ENCODE measurements at places on chromosomes 11 and 22. TPM values are rescaled to one million over a fixed set of nuclear protein-coding genes. Genes with fewer than 3 reads are reported as not detected.

- no peak overlapping the region for H3K27ac ChIP-seq
- H3K4me3 ChIP-seq, result no peak overlapping the region
- H3K4me1 ChIP-seq, result peaks cover 47% of the 10 kb centered on the region
- DNase-seq, result no peak
- no peaks in the 10 kb centered on the region for H3K36me3 ChIP-seq
Observed at GRCh38 chr11:100831929-100832494, 144.9 kb downstream of the ARHGAP42 start.

GRCh38 chr11:112355726-112356125 is 95.1 kb upstream of the PLET1 start:
- no peak overlapping the region for H3K27ac ChIP-seq
- no peak overlapping the region for H3K4me3 ChIP-seq
- no peaks in the 10 kb centered on the region for H3K36me3 ChIP-seq
- peaks cover 2% of the 10 kb centered on the region for H3K4me1 ChIP-seq
- peak; percentile 3 for DNase-seq

DNA sequence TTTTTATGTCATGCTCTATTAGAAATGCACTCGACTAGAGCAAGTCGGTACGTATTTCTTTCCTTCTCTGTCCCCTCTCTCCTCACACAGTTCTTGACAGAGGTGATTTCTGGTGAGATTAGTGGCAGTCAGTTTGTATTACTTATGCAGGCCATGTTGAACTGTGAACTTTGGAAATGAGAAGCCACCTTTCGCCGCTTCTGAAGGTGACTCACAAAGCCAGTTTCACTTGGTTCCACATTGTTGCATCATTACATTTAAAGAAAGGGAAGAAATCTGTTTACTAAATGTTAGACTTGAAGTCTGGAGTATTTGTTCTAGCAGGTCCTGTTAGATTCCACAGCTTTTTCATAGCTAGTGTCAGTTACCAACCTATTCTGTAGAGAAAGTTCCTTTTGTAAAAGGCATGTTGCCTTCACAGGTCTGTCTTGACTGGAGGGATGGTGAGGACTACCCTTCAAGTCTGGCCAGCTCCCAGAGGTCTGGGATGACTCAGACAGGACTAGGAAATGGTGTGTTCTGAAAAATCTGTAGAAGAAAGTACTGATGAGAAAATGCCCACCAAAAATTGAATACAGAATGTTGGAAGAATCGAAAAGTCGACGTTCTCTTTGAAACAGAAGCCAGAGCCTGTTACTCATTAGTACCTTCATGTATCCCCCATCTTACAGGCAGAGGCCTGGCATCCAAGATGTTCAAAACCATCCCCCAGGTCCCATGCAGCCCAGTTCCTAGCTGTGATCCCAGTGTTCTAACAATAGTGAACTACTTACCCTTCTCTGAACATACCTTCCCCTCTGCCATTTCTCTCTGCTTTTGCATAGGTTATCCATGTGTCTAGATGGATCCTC is 181.4 kb downstream of the DBX1 start:
- no peaks in the 10 kb centered on the region for H3K36me3 ChIP-seq
- no peaks in the 10 kb centered on the region for H3K27me3 ChIP-seq
- no peak overlapping the region for H3K27ac ChIP-seq
- H3K4me1 ChIP-seq, result peaks cover 5% of the 10 kb centered on the region
- H3K4me3 ChIP-seq, result no peak overlapping the region
- DNase-seq, result peak; percentile 65

DNA sequence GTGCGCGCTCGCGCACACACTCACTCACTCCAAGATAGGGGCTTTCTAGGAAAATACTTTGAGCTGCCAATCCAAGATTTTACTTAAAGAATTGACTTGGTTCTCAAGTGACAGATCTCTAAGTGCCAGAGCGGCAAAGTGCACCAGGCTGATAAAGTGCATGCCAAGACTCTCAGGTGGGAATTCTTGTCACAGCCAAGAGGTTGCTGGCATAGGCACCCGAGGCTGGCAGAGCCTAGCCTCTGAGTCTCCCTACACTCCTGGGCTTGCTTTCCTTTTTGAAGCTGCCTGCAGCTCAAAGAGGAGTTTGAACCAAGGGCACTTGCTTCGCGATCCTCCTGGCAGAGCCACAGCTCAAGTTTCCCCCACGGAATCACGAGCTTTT is 2.5 kb upstream of the ADM start:
- DNase-seq, result no peak
- H3K4me3 ChIP-seq, result peak overlapping the region; percentile 93
- H3K36me3 ChIP-seq, result no peaks in the 10 kb centered on the region
- H3K27ac ChIP-seq, result peak overlapping the region; percentile 97
- peaks cover 46% of the 10 kb centered on the region for H3K4me1 ChIP-seq

- DNase-seq, result no peak
- H3K4me1 ChIP-seq, result no peaks in the 10 kb centered on the region
- H3K27me3 ChIP-seq, result no peaks in the 10 kb centered on the region
- no peaks in the 10 kb centered on the region for H3K36me3 ChIP-seq
- no peak overlapping the region for H3K4me3 ChIP-seq
Observed at GRCh38 chr11:2523821-2524391, 79.1 kb downstream of the KCNQ1 start.

DNA sequence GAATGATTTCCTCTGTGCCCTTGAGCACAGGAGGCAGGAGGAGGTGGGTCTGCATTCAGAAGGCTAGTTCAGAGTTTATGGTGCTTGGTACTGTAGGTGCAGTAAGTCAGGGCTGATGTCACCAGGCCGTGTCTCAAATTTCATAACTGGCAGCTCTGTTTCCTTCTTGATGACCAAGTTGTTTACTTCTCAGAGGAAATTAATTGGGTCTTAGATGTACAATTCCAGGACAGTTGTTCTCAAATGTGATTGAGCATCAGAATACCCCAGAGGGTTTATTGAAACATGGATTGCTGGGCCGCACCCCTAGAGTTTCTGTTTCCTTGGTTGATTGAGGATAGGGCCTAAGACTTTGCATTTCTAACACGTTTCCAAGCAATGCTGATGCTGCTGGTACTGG is 6.2 kb downstream of the AMOTL1 start:
- H3K36me3 ChIP-seq, result no peaks in the 10 kb centered on the region
- DNase-seq, result no peak
- H3K4me3 ChIP-seq, result no peak overlapping the region
- H3K27me3 ChIP-seq, result no peaks in the 10 kb centered on the region
- no peak overlapping the region for H3K27ac ChIP-seq

LMO2 gene
- 2.8 TPM for total RNA-seq

DNA sequence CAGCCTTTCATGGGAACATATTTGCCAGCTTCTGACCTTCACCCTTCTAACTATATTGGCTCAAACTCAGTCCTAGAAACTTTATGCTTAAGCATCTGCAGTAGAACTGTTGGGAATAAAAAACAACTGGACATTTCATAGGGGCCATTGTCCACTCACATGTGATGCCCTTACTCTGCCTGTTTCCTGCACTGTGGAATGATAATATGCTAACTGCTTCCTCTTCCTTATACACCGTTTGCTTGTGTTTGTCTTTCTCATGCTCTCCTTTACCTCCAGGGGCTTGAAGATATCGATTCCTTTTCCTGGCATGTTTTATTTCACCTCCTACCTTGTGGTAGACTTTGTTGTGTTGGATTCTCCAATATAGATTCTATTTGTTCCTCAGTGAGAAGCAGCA is 333.0 kb upstream of the DDI1 start:
- no peaks in the 10 kb centered on the region for H3K27me3 ChIP-seq
- DNase-seq, result no peak
- no peak overlapping the region for H3K4me3 ChIP-seq
- H3K4me1 ChIP-seq, result no peaks in the 10 kb centered on the region

SMIM35 gene
- not detected for total RNA-seq

PYGM gene
- total RNA-seq, result 1.7 TPM

GRCh38 chr11:66142370-66143263 is 72.5 kb downstream of the PACS1 start:
- H3K27ac ChIP-seq, result peak overlapping the region; percentile 63
- no peaks in the 10 kb centered on the region for H3K27me3 ChIP-seq
- DNase-seq, result peak; percentile 35
- no peaks in the 10 kb centered on the region for H3K36me3 ChIP-seq
- H3K4me3 ChIP-seq, result no peak overlapping the region

GRCh38 chr22:22195265-22196017 is 49.1 kb upstream of the VPREB1 start:
- DNase-seq, result peak; percentile 81
- no peaks in the 10 kb centered on the region for H3K4me1 ChIP-seq
- H3K27ac ChIP-seq, result no peak overlapping the region
- peaks cover 5% of the 10 kb centered on the region for H3K27me3 ChIP-seq
- H3K36me3 ChIP-seq, result no peaks in the 10 kb centered on the region

CXCR5 gene
- total RNA-seq, result not detected

GRCh38 chr11:68838572-68838964 is 3.1 kb downstream of the CPT1A start:
- H3K27ac ChIP-seq, result peak overlapping the region; percentile 74
- no peak for DNase-seq
- no peaks in the 10 kb centered on the region for H3K36me3 ChIP-seq
- H3K27me3 ChIP-seq, result no peaks in the 10 kb centered on the region
- peaks cover 59% of the 10 kb centered on the region for H3K4me1 ChIP-seq

- H3K27ac ChIP-seq, result peak overlapping the region; percentile 21
- H3K36me3 ChIP-seq, result no peaks in the 10 kb centered on the region
- peak overlapping the region; percentile 43 for H3K4me3 ChIP-seq
- peak; percentile 98 for DNase-seq
- H3K27me3 ChIP-seq, result no peaks in the 10 kb centered on the region
- peaks cover 38% of the 10 kb centered on the region for H3K4me1 ChIP-seq
Observed at GRCh38 chr11:128210148-128210940, 377.0 kb downstream of the ETS1 start.

DNA sequence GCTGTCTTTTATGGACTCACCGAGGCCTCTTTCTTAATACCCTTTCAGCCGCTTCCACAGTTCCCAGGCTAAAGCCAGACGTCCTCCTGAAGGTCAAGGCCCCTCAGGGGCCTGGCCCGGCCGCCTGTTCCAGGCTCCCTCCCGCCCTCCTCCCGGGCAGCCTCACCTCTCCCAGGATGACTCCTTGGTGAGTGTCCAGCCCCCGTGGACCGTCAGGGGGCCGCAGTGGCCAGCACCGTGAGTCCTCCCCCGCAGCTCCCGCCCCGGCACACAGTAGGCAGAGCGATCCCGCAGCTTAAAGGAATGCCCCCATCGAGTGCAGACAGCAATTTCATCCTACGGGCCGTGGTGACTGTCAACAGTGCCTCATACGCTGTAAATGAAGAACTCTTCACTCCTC is 32.9 kb downstream of the ELFN2 start:
- no peaks in the 10 kb centered on the region for H3K4me1 ChIP-seq
- H3K27ac ChIP-seq, result no peak overlapping the region
- DNase-seq, result no peak
- no peaks in the 10 kb centered on the region for H3K27me3 ChIP-seq

DNA sequence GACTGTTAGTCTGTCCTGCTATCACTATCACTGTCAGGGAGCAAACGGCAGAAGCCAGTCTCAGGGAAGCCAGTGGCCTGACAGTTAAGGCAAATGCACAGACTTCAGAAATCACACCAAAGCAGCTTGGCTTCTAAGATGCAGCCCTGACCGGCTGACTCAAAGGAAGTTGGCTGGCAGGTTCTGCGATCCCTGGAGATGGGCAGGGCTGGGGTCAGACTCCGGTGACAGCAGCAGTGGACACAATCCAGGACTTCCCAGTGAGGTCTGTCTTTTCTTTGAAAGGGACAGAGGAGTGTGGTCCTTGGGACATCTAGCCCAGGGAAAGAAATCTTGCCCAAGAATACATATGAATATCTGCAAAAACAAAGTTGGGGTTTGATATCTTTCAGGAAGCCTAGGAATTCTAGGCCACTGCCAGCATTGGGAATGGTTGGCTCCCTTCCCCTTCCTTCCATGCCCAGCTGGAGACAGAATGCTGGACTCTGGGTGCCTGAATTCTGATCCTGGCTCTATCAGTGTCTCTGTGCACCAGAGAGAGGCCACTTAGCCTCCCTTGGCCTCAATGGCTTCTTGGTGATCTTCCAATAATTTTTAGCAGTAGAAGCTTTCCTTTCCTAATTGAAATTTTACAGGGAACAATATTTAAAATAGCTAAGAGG is 108.9 kb downstream of the KIRREL3 start:
- DNase-seq, result no peak
- H3K36me3 ChIP-seq, result no peaks in the 10 kb centered on the region
- no peaks in the 10 kb centered on the region for H3K4me1 ChIP-seq
- H3K27ac ChIP-seq, result no peak overlapping the region
- H3K4me3 ChIP-seq, result no peak overlapping the region

OR52I1 gene
- total RNA-seq, result not detected

GRCh38 chr11:106061249-106061784 is 15.8 kb downstream of the KBTBD3 start:
- no peak for DNase-seq
- no peaks in the 10 kb centered on the region for H3K27me3 ChIP-seq
- no peak overlapping the region for H3K4me3 ChIP-seq
- no peaks in the 10 kb centered on the region for H3K36me3 ChIP-seq

C11orf91 gene
- total RNA-seq, result 0.54 TPM

LRRN4CL gene
- 0.71 TPM for total RNA-seq

DNA sequence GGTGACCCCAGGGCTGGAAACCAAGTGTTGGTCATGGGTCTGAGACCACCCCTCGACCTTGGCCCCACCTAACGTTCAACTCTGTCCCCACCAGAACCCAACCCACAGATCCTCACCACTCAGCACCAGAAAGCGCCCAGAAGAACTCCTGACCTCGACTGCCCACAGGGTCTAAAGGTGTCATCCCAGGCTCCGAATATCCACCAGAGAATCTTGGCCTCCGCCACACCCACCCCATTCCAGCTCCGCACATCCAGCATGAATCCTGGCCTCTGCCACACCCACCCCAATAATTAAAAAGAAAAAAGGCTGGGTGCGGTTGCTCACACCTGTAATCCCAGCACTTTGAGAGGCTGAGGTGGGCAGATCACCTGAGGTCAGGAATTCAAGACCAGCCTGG is 1.3 kb downstream of the CERK start:
- H3K4me1 ChIP-seq, result peaks cover 32% of the 10 kb centered on the region
- peak overlapping the region; percentile 75 for H3K4me3 ChIP-seq
- H3K27ac ChIP-seq, result no peak overlapping the region
- no peaks in the 10 kb centered on the region for H3K36me3 ChIP-seq
- DNase-seq, result no peak

RPS13 gene
- total RNA-seq, result 1,312 TPM

IRAG1 gene
- 3.7 TPM for total RNA-seq

ANO1 gene
- total RNA-seq, result 41.7 TPM

DNA sequence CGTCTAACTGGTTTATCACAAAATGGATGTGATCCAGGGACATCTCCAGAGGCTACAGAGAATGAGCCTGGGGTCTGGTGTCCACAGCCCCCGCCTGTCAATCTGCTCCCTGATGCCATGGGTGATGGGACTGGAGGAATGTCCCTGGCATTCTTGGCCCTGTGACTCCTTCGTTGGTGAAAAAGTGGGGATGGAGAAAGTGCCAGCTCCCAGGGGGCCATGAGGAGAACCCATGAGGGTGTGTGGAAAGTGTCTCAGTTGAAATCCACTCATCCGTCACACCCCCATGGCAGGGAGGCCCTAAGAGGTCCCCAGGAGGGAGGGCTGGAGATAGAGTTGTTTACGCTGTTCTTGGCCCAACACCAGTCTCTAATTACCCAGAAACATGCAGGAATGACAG is 322.0 kb downstream of the CTTN start:
- H3K27ac ChIP-seq, result no peak overlapping the region

GRCh38 chr22:20211997-20212753 is 55.9 kb downstream of the RTN4R start:
- no peaks in the 10 kb centered on the region for H3K27me3 ChIP-seq
- H3K27ac ChIP-seq, result peak overlapping the region; percentile 86
- H3K36me3 ChIP-seq, result no peaks in the 10 kb centered on the region
- H3K4me3 ChIP-seq, result peak overlapping the region; percentile 75
- peaks cover 48% of the 10 kb centered on the region for H3K4me1 ChIP-seq
- peak; percentile 56 for DNase-seq

ANO5 gene
- 1.1 TPM for total RNA-seq

- no peak overlapping the region for H3K27ac ChIP-seq
- no peaks in the 10 kb centered on the region for H3K4me1 ChIP-seq
- H3K27me3 ChIP-seq, result peaks cover 18% of the 10 kb centered on the region
- H3K4me3 ChIP-seq, result no peak overlapping the region
- no peaks in the 10 kb centered on the region for H3K36me3 ChIP-seq
Observed at GRCh38 chr11:83612891-83613766, 327.0 kb upstream of the CCDC90B start.

LDHAL6A gene
- not detected for total RNA-seq
